Hematopoietic multipotent progenitor cell treated with erythropoietin and hydrocortisone succinate and interleukin-3 and kit ligand, for 8 days (in vitro differentiated cells): ENCODE measurements at places on chromosomes 16 and 17.
A peak's percentile ranks its signal among the peaks of the same experiment; 100 is the strongest.

DNA sequence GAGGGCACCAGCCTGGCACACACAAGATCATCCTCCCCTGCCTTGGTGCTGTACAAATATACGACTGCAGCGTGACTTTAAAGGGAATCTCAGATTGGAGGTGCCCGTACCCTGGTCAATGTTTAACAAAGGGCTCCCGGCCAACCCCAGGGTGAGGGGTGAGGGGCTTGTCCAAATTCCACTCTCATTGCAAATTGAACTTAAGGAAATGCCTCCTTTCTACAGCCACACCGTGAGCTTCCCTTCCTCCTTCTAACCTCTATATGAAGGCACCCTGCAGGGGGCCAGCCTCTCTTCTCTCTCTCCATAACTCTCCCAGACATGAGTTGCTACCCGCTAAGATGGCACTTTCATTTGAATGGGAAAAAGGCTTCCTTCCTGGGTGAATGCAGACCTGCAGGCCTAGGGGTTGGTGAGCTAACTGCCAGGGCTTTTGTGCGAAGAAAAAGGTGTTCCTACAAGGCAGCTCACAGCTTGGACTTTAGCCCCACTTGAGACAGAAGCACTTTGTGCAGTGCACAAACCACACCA is 76.6 kb downstream of the IRF8 start:
- no peak for DNase-seq

- DNase-seq, result peak; percentile 60
Observed at GRCh38 chr17:77772461-77772897, 186.0 kb upstream of the TNRC6C start.

GRCh38 chr16:28575446-28576109 is 21.3 kb downstream of the SULT1A2 start:
- DNase-seq, result no peak

DNA sequence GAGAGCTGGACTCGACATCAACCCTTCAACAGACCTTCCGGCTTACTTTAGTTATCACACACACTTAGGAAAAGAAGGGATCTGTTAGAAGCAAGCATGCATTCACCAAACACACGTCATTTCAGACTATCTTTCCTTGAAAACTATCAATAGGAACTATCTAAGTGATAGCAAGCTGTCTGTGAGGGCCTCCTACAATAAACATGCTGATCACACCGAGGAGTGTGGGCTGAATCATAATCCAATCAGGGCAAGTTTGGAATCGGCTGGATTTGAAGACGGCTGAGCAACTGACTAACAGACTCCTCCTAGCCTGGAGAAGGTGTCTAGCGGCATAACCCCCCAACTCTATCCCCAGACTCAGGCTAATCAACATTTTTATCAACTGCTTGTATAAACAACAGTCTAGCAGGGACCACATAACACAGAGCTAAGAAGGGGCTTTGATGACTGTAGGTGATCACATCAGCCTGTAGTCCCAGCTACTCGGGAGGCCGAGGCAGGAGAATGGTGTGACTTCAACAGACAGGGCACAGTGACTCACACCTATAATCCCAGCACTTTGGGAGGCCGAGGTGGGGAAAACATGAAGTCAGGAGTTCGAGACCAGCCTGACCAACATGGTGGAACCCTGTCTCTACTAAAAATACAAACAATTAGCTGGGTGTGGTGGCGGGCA is 14.1 kb downstream of the NXN start:
- DNase-seq, result no peak

DNA sequence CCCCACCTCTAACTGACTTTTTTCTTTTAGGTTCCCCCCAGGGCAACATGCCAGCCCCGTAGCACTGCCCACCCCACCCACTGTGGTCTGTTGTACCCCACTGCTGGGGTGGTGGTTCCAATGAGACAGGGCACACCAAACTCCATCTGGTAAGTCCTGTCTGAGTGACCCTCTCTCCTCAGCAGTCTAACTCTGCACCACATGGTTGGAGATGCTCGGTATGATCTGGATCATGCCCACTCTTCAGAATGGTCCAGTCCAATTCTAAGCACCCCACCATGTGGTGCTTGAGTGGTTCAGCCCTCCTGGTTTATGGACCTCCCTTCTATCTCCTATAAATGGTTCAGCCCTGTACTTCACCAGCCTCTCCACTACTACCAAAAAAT is 5.9 kb downstream of the KDM6B start:
- peak; percentile 81 for DNase-seq

GRCh38 chr16:58096249-58096648 is 32.9 kb downstream of the CFAP20 start:
- DNase-seq, result no peak

DNA sequence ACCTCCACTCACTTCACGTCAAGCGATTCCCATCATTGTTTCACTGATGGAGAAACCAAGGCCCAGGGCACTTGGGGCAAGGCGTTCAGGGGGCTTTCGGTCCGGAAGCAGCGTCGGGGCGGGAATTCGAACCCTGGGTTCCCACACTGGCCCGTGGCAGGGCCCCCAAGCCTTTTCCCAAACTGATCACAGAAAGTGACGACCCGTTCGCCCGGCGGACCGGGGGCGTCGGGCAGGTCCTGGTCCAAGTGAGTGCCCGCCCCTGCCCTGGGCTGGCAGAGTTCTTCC is 856 bp upstream of the MON1B start:
- DNase-seq, result peak; percentile 31

GRCh38 chr17:15996322-15996721 is 3.2 kb downstream of the ZSWIM7 start:
- DNase-seq, result no peak

- DNase-seq, result no peak
Observed at GRCh38 chr17:59466946-59467801, 98.2 kb upstream of the DHX40 start.

DNA sequence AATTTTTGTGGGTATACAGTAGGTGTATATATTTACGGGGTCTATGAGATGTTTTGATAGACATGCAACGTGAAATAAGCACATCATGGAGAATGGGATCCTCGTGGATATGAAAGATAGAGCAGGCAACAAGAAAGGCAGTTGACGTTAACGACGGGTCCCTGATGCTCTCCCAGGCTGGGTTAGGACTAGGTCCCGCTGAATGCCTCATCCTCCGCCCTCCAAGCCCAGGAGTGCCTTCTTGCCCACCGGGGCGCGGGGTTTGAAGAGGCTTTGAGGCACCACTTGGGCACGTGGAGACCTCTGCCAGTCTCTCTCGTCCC is 9.5 kb upstream of the ZFP90 start:
- no peak for DNase-seq

- DNase-seq, result no peak
Observed at GRCh38 chr17:42598905-42599304, 10.3 kb downstream of the RETREG3 start.
